ENCODE measurements at places on chromosomes 12 and 14.

- DNase-seq = no peak
These were observed 54.9 kb downstream of the SCN8A start for GRCh38 chr12:51645961-51646360.

- no peak for DNase-seq
These were observed 45.7 kb upstream of the OTX2 start for GRCh38 chr14:56855891-56856461.

DNA sequence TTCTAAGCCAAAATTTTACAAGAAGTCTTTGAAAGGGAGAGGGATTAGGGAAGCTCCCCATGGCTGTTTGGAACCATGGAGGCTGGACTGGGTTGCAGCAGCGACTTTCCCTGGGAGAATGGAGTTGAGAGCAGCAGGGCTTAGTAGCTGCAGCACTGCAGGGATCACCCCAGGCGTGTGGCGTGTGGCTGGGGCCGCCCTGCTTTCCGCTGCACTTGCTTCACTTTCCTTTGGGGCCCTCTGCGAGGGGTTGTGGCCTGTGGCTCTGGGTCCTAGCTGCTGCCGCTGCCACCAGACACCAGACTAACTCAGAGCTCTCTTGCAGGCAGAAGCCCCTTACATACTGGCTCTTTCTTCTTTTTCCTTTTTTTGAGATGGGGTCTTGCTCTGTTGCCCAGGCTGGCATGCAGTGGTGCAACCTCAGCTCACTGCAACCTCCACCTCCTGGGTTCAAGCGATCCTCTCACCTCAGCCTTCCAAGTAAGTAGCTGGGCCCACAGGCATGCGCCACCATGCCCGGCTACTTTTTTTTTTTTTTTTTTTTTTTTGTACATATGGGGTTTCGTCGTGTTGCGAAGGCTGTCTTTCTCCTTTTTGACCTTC lies 25.4 kb downstream of the CCDC62 start:
- DNase-seq = no peak

DNA sequence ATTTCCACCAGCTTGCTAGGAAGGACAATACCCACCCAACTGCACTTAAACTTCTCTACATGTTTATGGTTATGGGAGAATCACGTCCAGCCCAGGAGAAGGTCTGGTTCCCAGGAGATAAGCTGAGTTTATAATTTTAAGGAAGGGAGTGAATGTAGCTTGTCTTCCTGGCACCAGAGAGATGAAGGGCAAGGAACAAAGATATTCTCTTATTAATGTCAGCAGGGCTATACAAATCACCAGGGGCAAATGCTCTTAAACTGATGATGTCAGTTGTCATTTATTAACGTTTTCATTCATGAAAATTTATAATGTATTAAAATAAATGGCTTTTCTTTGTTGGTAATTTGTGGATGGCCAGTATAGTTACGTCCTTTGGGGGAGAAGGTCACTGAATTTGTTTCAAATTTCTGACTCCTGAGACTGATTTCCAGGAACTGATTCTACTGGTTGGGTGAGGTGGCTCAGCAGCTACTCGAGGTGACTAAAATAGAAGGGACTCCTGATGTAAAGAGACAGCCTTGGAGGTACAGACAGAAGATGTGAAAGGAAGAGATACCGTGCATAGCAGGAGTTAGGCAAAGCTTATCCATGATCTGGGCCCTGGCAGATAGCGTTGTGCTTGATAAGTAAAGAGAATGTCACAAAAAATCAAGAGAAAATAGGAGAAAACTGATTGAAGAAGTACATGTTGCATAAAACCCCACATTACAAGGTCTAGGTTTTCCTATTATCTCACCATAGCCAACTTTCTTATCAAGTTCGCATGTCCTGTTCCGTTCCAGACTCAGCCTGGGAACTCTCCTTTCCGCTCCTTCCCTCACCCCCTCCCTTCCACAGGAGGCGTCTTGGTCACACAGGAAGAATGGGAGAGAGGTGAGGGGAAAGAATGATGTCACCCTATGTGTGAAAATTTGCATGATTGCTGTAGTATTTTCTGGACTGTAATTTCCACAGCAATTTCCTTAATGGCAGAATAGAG lies 367.1 kb upstream of the FAR2 start:
- peak; percentile 75 for DNase-seq

- no peak for DNase-seq
These were observed 79.7 kb upstream of the CCND2 start for GRCh38 chr12:4193821-4194220.

GRCh38 chr12:127146991-127147718 lies 1119.8 kb upstream of the TMEM132C start:
- DNase-seq = no peak

- no peak for DNase-seq
These were observed 23.2 kb upstream of the ATP23 start for GRCh38 chr12:57918147-57918546.

DNA sequence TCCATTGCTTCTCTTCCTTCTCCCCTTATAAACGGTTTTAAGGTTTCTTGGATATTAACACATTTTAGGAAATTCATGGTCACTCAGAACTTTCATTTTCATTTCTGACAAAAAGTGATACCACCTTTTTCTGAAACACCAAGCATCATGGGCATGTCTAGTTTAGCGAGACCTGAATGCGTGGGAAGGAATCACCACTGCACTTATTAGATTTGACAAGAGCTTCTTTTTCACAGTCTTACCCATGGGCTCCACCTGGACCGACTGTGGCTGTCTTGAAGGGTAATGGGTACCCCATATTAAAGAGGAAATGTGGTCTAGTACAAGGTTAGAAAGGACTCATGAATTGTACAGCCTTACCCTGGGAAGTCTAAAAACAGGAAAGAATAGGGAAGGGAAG lies 95.4 kb downstream of the KCNK10 start:
- DNase-seq = no peak

GRCh38 chr12:48985901-48986300 lies 7.8 kb downstream of the WNT1 start:
- DNase-seq = no peak

DNA sequence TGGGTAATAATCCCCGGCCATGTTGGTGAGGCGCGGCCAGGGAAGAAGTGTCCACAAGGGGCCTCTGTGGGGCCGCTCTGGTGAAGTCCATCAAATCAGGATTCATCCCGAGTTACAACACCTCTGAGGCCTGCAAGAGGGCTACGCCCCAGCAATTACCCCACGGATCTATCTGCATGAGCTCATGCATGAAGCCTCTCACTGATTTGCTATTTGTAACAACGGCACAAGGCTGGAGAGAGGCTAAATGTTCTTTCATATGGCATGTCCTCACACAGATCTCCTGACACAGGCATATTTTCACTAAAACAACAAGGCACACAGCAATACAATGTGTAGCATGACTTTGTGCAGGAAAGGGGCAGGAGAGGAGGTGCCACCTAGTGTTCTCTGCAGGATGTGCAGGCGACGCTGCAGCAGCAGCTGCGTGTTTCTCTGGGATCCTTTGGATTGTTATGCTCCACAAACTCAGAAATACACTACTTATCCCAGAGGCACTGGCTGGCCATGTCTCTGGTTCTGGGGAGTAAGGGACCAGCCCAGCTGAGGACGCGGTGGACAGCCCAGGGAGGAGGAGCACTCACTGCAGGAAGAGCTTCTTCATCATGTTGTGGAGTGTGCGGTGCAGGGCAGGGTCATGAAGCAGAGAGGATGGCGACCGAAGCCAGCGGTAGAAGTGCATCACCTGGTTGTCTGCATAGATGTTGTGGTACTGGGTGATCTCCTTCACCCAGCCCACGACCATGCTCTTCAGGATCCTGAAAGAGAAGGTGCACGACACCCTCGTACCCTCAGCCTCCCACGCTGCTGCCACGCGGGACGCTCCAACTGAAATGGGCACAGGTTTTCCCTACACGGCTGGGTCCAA lies 20.2 kb downstream of the P2RX2 start:
- no peak for DNase-seq

GRCh38 chr12:75661908-75662307 lies 150.5 kb upstream of the KRR1 start:
- no peak for DNase-seq

DNA sequence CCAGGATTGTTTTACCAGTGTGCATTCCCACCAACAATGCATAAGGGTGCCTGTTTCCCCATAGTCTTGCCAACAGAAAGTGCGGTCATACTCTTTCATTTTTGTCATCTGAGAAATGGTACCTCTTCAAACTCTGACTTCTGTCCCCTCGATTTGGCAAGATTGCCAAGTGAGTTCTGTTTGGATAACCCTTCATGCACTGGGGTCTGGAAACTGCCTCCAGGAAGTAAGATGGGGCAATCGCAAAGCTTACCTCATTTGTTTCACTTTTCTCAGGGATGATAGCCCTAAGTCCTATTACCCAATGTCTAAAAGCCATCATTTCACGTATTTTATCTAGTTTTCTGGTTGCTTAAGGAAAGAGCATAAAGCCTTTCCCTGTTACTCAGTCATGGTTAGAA lies 28.6 kb upstream of the NR1H4 start:
- DNase-seq = no peak

DNA sequence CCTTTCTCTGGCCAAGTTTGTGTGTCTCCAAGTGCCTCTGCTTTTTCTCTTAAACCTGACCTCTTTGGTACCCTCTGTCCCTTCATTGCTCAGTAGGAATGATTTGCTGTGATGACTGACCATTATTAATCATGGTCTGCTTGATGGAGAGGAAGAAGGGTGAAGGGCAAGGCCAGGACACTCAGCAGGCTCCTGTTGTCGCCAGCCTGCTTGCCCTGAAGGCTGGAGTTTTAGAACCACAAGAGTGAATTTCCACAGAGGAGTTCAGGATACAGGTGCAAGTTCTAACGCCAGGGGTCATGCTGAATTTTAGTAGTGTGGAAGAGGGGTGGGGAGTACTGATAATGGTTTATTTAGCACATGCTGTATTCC lies 2.8 kb upstream of the ITGA5 start:
- no peak for DNase-seq

DNA sequence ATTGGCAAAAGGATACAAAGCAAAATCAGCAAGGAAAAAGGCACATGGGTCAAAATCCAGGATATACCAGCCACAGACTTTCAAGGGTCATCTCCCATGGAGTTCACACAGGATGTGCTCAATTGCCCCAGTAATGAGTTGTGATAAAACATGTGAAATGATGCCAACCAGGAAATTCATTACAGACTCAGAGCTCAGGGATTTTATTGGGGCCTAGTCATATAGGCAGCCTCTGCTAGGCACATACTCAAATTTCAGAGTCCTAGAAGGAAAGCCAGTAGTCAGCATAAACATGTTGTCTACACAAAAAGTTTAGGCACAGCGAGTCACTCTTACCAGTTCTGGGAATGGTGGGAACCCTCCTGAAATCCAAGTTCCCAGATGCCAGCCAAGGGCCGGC lies 64.4 kb upstream of the OSBPL8 start:
- DNase-seq = no peak

DNA sequence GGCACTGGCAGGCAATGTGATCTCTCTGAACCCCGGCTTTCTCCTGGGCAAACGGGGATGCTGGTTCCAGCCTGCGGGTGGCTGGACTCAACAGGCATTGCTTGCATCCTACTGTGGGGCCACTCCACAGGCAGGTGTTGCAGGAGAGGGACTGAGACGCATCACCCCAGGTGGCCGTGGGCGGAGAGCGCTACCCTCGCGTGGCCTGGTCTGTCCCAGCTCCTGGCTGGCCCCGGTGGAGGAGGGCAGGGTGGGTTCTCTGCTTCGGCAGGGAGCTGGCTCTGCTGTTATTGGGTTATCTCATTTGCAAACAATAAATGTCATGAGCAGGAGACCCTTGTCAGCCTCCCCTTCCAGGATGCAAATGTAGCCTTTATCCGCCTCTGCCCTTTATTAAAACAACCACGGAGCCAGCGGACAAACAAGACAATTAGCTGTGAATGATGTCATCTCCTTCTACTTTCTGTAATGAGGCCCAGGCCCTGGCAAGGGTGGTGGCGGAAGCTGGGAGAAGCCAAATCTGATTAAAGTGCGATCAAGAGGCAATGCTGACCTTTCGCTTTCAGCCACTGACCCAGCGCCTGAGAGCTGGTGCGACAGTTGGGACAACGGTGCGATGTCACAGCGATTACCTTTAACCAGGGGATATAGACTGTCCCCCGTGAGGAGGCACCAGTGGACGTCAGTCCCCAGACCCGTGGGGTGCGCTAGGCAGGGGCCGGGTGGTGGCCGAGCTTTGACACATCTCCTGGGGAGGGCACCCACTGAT lies 161.8 kb downstream of the KIF26A start:
- DNase-seq = no peak

- DNase-seq = no peak
These were observed 167.1 kb downstream of the CRADD start for GRCh38 chr12:93844164-93844784.

DNA sequence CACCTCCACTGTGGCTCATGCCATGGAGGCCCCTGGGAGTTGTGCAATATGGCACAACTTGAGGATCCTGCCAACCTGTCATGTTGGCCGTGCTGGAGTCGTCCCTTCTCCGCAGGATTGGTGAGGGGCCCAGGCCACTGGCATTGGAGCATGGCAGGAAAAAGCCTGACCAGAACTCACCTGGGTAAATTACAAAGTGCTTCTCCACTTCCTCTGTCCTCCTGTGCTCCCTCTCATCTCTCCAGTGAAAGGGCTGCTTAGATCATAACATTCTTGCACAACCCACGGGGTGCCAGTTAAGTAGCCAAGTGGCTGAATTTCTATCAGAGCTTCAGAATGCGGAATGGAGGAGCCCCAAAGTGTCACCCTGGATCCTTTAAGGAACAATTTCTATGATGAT lies 381.0 kb downstream of the DPF3 start:
- no peak for DNase-seq

GRCh38 chr12:6821591-6822425 lies at the start of gene GPR162:
Gene GPR162 (plus strand): TSS chr12:6821821. CDS start chr12:6823899, 2,078 bp downstream.
- DNase-seq = no peak

DNA sequence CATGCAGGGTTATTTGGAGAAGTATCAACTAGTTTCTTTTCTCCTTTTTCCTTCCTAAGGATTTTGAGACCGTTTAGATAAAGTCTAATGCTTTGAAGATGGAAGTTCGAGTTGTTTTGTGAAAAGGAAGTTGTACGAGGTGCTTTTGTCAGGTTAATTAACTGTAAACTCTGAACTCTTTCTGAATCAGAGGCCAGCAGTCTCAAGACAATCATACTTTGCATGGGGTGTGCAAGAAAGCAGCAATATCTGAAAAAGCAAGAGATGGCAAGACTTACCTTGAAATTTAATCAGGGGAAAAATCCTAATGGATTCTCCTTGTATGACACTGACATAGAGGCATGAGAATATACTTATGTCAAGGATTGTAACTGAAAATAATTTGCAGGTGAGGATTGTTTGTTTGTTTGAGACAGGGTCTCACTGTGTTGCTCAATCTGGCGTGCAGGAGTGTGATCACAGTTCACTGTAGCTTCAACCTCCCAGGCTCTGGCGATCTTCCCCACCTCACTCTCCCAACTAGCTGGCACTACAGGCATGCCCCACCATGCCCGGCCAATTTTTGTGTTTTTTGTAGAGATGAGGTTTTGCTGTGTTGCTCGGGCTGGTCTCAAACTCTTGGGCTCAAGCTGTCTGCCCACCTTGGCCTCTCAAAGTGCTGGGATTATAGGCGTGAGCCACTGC lies 170.2 kb upstream of the HMGA2 start:
- DNase-seq = no peak

GRCh38 chr14:92585981-92586937 lies 72.7 kb downstream of the RIN3 start:
- DNase-seq = no peak

DNA sequence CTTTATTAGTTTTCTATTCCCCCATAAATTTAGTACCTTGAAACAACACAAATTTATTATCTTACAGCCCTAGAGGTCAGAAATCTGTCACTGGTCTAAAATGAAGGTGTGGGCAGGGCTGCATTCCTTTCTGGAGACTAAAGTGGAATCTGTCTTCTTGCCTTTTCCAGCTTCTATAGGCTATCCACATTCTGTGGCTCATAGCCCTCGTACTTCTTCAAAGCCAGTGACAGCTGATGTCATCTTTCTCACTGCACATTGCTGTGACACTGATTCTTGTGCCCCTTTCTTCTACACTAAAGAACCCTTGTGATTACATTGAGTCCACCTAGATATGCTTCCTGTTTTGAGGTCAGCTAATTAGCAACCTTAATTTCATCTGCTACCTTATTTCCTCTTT lies 23.2 kb upstream of the DCN start:
- no peak for DNase-seq
